ENCODE measurements at places on chromosomes 3 and 15. TPM values are rescaled to one million over a fixed set of nuclear protein-coding genes. Genes with fewer than 3 reads are reported as not detected.

Gene SPINK8
- total RNA-seq: not detected

Gene KLF15
- 0.49 TPM for total RNA-seq

Gene CBLB
- 59.1 TPM for total RNA-seq

Gene CTXN2
- total RNA-seq: not detected

Gene CRYGS
- total RNA-seq: 0.85 TPM

Gene MASP1
- 204 TPM for total RNA-seq

Gene ZNF502
- 6.6 TPM for total RNA-seq

Gene CYP8B1
- total RNA-seq: not detected

Gene ZNF385D
- 1.6 TPM for total RNA-seq

Gene GOLGA8T
- not detected for total RNA-seq

Gene EFCC1
- total RNA-seq: not detected

Gene RPSA
- total RNA-seq: 967 TPM

Gene IL20RB
- total RNA-seq: 31.3 TPM

Measured in hair follicle dermal papilla cell (primary cell).